ENCODE measurements at places on chromosomes 6 and 20.

GRCh38 chr20:54019585-54019984, 50.8 kb downstream of the BCAS1 start:
- DNase-seq: no peak

DNA sequence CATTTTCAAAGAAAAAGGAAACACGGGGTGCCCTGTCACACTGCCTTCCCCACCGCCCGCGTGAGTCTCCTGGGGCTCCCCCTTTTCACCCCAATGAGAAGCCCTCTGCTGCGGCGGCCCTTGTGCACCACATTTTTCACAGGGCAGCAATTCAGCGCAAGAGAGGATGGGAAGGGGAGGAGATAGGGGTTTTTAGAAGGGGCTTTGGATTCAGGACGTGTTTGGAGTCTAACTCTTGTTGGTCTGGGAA, 726 bp upstream of the ARFGEF3 start:
- DNase-seq: peak; percentile 25

GRCh38 chr6:15322781-15323536, 77.1 kb downstream of the JARID2 start:
- DNase-seq: no peak

DNA sequence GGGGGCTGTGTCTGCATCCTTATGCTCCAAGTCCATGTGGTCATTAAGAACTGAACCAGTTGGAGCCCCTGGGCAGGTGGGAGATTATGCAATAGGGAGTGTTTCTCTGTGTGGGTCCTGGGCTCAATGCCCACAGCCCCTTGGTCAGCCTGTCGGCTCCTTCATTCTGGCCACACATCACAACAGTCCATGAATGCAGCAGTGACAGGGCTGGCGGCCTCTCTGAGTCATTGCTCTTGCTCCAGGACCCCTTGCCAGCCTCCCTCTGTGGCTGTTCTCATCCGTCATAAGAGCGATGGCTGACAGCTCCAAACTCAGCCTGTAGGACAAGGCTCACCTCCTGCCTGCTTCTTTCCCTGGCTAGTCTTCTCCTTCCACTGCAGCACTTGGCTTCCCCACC, 609.5 kb upstream of the CDH4 start:
- no peak for DNase-seq

- DNase-seq: no peak
These were observed 37.0 kb downstream of the AKAP7 start for GRCh38 chr6:131172222-131172621.

- DNase-seq: no peak
These were observed 233.9 kb downstream of the SAMD5 start for GRCh38 chr6:147742440-147742839.

DNA sequence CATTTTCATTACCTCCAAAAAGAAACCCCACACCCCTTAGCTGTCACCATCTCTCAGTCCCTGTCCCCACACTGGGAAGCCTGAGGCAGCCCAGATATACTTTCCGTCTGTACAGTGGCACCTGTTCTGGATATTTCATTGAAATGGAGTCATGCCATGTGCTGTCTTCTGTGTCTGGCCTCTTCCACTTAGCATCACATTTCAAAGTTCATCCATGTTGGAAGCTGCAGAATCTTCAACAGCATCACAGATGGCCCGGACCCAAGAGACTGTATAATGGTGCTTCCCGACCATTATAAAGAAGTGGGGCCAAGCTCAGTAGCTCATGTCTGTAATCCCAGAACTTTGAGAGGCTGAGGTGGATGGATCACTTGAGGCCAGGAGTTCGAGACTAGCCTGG, 58.4 kb downstream of the DLGAP4 start:
- no peak for DNase-seq

DNA sequence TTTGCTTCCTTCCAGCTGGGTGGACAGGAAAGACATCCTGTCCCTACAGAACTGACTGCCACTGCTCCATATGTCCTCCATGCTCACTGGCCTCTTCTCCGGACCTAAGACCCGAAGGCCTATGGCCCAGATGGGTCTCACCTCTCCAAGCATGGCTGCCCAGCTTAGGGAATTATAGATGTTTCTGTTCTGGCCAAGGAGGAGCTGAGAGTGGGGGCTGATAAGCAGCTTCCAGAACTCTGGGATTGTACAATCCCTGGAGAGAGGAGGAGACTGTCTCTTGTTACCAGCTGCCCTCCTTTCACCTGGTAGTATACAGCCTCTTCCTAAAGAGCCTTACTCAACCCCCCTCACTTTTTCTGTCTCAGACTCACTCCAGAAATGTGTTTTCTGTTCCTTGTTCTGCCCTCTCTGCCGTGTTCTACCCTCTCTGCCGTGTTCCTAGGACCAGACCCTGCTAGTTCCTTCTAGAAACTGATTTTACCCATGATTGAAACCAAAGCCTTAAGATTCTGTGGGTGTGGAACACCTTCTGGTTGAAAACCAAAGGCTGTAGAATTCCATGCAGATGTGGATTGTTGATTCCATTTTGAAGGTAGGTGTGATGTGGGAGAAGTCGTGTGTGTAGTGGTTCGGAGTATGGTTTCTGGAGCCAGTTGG, 28.7 kb downstream of the ANKS1A start:
- DNase-seq: no peak

GRCh38 chr20:58524814-58525213, 9.6 kb upstream of the APCDD1L start:
- DNase-seq: no peak

GRCh38 chr20:24617080-24617432, 147.6 kb downstream of the SYNDIG1 start:
- no peak for DNase-seq

- no peak for DNase-seq
These were observed 134.2 kb upstream of the LRFN2 start for GRCh38 chr6:40721271-40721952.
